Ascending aorta (tissue), 2 donors: ENCODE measurements at places on chromosomes 2 and 18.
A peak's percentile ranks its signal among the peaks of the same experiment; 100 is the strongest.

- no peaks in the 10 kb centered on the region for H3K27me3 ChIP-seq
- H3K36me3 ChIP-seq = no peaks in the 10 kb centered on the region
- DNase-seq = peak; percentile 77
- no peak overlapping the region for H3K4me3 ChIP-seq
- H3K27ac ChIP-seq = peak overlapping the region; percentile 51
These were observed 62.1 kb upstream of the SLC16A14 start for GRCh38 chr2:230130668-230131364.

- no peaks in the 10 kb centered on the region for H3K4me1 ChIP-seq
- H3K4me3 ChIP-seq = no peak overlapping the region
- H3K36me3 ChIP-seq = no peaks in the 10 kb centered on the region
- H3K27me3 ChIP-seq = no peaks in the 10 kb centered on the region
These were observed 230.8 kb downstream of the CELF4 start for GRCh38 chr18:37334631-37335408.

DNA sequence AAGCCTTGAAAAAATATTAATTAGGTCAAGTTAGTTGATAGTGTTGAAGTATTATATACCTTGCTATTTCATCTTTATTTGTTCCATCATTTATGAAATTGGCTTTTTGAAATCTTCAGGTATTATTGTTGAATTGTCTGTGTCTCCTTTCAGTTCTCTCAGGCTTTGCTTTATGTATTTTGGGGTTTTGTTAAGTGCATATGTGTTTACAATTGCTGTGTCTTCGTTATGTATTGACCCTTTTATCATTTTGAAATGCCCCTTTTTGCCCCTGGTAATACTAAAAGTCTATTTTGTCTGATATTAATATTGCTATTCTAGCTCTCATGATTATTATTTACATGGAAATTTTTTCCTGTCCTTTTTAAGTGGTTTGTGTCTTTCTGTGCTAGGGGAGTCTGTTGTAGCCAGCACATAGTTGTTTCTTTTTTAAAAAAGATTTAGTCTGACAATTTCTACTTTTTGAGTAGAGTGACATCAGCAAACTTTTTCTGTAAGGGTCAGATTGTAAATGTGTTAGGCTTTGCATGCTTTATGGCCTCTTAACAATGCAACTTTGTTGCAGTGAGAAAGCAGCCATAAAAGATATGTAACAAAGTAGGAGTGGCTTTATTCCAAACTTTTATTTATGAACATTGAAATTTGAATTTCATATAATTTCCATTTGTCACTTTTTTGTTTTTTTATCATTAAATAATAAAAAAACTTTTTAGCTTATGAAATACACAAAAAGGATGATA is 19.9 kb downstream of the SOCS6 start:
- no peak overlapping the region for H3K4me3 ChIP-seq
- no peak overlapping the region for H3K27ac ChIP-seq
- H3K36me3 ChIP-seq = no peaks in the 10 kb centered on the region
- no peaks in the 10 kb centered on the region for H3K27me3 ChIP-seq
- H3K4me1 ChIP-seq = no peaks in the 10 kb centered on the region

- peaks cover 55% of the 10 kb centered on the region for H3K36me3 ChIP-seq
- H3K27me3 ChIP-seq = no peaks in the 10 kb centered on the region
- H3K27ac ChIP-seq = no peak overlapping the region
- DNase-seq = no peak
These were observed 67.7 kb downstream of the EPAS1 start for GRCh38 chr2:46364797-46365457.

DNA sequence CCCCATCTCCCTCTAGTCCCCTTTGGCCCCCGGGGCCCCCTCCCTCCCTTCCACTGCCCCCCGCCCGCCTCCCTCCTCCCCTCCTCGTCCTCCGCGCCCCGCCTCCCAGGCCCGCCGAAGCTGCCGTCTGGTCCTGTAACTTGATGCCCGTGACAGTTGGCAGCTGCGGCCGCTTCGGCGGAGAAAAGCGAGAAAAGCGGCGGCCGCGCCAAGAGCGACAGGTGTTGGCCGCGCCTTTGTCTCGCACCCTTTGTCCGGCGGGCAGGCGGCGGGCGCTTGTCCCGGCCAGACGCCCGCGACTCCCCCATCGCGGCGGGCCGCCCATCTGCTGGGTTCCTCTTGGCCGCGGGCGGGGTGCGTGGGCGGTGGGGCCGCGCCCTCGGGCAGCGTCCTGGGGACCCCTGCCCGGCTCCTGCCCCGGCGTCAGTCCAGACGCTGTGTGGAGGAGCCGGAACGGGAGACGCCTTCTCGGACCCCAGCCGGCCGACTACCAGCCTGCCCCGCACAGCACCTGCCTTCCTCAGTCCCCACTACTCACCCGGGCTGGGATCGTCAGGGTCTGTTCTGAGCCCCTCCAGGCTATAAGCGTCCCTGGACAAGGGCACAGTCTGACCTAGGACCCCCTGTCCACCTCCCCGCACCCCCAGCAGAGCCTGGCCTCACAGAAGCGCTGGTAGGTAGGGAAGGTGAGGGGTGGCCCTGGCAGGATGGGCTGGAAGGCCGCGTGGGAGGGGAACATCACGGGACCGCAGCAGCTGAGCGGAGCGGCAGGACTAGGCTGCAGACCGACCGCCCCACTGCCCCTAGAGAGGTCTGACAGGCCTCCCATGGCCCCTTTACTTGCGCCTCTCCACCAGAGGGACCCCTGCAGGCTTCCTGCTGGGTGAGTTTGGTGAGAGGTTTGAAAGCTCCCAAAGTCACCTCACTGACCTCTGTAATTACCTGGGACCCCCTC is 1.2 kb upstream of the HES6 start:
- peak overlapping the region; percentile 67 for H3K4me3 ChIP-seq
- H3K27ac ChIP-seq = peak overlapping the region; percentile 64
- H3K4me1 ChIP-seq = peaks cover 23% of the 10 kb centered on the region
- peaks cover 20% of the 10 kb centered on the region for H3K36me3 ChIP-seq
- DNase-seq = no peak
- H3K27me3 ChIP-seq = peaks cover 3% of the 10 kb centered on the region

GRCh38 chr2:205637320-205637602 is 45.0 kb upstream of the NRP2 start:
- H3K27me3 ChIP-seq = no peaks in the 10 kb centered on the region
- no peaks in the 10 kb centered on the region for H3K4me1 ChIP-seq
- H3K36me3 ChIP-seq = no peaks in the 10 kb centered on the region
- H3K27ac ChIP-seq = no peak overlapping the region
- no peak for DNase-seq

DNA sequence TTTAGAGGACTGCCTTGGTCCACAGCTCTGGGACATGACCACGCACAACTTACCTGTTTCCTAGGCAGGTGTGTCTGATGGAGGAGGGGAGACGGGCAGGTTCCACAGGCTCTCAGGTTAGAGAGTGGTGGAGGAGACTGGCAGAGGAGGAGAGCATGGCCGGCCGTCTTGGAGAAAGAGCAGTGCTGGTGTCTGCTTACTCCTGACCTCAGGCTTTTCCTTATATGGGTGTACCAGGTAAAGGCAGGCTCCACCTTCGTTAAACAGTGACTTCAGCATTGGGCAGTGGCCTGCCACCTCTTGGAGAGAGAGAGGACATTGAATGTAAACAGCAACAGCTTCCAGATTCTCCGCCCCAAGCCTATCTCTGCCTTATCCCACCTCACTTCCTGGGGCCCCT is at the start of gene CAPN13:
TSS of gene CAPN13 (minus strand) at position 198 of the 400 bp plus-strand sequence. CDS start 20,121 bp downstream, outside the sequence.
- no peak for DNase-seq
- no peaks in the 10 kb centered on the region for H3K27me3 ChIP-seq
- H3K36me3 ChIP-seq = no peaks in the 10 kb centered on the region

- no peak overlapping the region for H3K27ac ChIP-seq
- no peaks in the 10 kb centered on the region for H3K4me1 ChIP-seq
- DNase-seq = no peak
- H3K27me3 ChIP-seq = no peaks in the 10 kb centered on the region
- no peaks in the 10 kb centered on the region for H3K36me3 ChIP-seq
- no peak overlapping the region for H3K4me3 ChIP-seq
These were observed 310.3 kb upstream of the DLGAP1 start for GRCh38 chr18:4765401-4765800.

DNA sequence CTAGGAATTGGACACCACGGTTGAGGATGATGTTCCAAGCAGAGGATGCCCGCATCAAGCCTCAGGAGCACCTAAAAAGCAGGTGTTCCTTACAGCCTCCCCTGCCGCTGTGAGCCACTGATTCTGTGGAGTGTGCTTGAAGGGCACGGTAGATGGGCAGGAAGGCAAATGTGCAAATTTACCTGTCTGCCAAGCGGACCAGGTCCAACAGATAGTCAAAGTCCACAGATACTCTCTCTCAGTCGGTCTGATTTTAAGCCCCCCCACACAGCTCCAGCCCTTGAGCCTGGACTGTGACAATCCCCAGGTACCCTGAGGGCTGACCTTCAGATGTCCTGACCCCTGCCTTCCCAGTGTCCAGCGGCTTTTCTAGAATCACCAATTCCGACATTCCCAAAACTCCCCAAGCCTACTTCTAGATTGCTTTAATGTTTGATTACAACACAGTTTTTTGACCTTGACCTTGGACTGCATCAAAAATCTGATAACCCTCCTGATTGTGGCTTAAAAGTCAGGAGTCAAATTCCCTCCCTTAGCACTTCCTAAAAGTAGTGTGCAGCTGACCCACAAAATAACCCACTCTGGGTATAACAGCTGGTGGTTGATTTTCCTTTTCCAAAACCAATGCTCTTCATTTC is 208.8 kb upstream of the NCKAP5 start:
- H3K27me3 ChIP-seq = no peaks in the 10 kb centered on the region
- peaks cover 8% of the 10 kb centered on the region for H3K4me1 ChIP-seq
- H3K27ac ChIP-seq = no peak overlapping the region
- H3K36me3 ChIP-seq = no peaks in the 10 kb centered on the region

GRCh38 chr18:49612515-49613033 is 50.7 kb downstream of the LIPG start:
- no peak overlapping the region for H3K27ac ChIP-seq
- H3K36me3 ChIP-seq = no peaks in the 10 kb centered on the region
- no peaks in the 10 kb centered on the region for H3K27me3 ChIP-seq
- no peaks in the 10 kb centered on the region for H3K4me1 ChIP-seq
- DNase-seq = no peak

- H3K27ac ChIP-seq = no peak overlapping the region
- no peaks in the 10 kb centered on the region for H3K27me3 ChIP-seq
- H3K36me3 ChIP-seq = no peaks in the 10 kb centered on the region
- DNase-seq = no peak
- no peak overlapping the region for H3K4me3 ChIP-seq
These were observed 15.7 kb upstream of the NT5C1B start for GRCh38 chr2:18605115-18605514.

DNA sequence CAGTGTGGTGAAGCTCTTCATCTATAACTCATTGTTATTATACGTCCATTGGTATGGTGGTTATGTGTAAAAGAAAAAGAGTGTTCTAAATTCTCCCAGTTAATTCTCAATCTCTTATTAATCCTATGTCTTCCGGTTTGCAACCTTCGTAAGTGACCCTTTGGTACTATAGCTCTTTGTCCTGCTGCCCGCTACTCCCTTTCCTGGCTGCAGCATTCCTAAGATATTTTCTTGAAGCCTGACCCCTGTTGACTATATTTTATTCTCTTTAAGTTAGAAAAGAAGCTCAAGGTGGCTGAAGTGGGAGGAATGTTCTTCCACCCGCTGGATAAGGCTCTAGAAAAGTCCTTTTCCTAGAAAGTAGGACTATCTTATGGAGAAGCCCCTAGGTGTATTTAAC is 684.8 kb downstream of the SOCS6 start:
- H3K27me3 ChIP-seq = no peaks in the 10 kb centered on the region
- H3K27ac ChIP-seq = no peak overlapping the region
- no peaks in the 10 kb centered on the region for H3K36me3 ChIP-seq
- no peaks in the 10 kb centered on the region for H3K4me1 ChIP-seq

GRCh38 chr18:47893939-47894699 is 36.3 kb downstream of the SMAD2 start:
- H3K27ac ChIP-seq = no peak overlapping the region
- H3K4me1 ChIP-seq = no peaks in the 10 kb centered on the region
- peaks cover 3% of the 10 kb centered on the region for H3K36me3 ChIP-seq
- no peaks in the 10 kb centered on the region for H3K27me3 ChIP-seq
- no peak overlapping the region for H3K4me3 ChIP-seq

- H3K4me3 ChIP-seq = no peak overlapping the region
- peaks cover 43% of the 10 kb centered on the region for H3K4me1 ChIP-seq
- peak overlapping the region; percentile 26 for H3K27ac ChIP-seq
- peaks cover 24% of the 10 kb centered on the region for H3K36me3 ChIP-seq
These were observed 25.5 kb downstream of the IGFBP2 start for GRCh38 chr2:216658757-216659156.
